ENCODE measurements at places on chromosomes 1 and 21. TPM values are rescaled to one million over a fixed set of nuclear protein-coding genes. Genes with fewer than 3 reads are reported as not detected.

Gene RSPO1
- total RNA-seq = not detected

Gene ATP1A4
- total RNA-seq = not detected

Gene PRSS38
- not detected for total RNA-seq

Gene ZBTB37
- 8.3 TPM for total RNA-seq

Gene CFHR2
- total RNA-seq = not detected

Gene MPL
- total RNA-seq = not detected

Gene CACNA1S
- total RNA-seq = not detected

Gene TTLL7
- total RNA-seq = 38.6 TPM

Gene ADGRB2
- 28.5 TPM for total RNA-seq

Gene C1orf210
- not detected for total RNA-seq

Gene CFAP126
- total RNA-seq = not detected

Gene UBE2U
- not detected for total RNA-seq

Gene DCST2
- not detected for total RNA-seq
